Fibroblast of skin of right quadriceps (primary cell): ENCODE measurements at places on chromosomes 6 and 20.

- DNase-seq: no peak
These were observed 223.7 kb downstream of the DLL1 start for GRCh38 chr6:170067181-170067641.

- no peak for DNase-seq
These were observed 92.1 kb upstream of the NEDD9 start for GRCh38 chr6:11324453-11325015.

- no peak for DNase-seq
These were observed 34.7 kb upstream of the IGF2R start for GRCh38 chr6:159934181-159934580.

- DNase-seq: no peak
These were observed 108.7 kb downstream of the FYN start for GRCh38 chr6:111764238-111765175.

GRCh38 chr6:144083172-144083571 is 12.2 kb downstream of the SF3B5 start:
- no peak for DNase-seq

DNA sequence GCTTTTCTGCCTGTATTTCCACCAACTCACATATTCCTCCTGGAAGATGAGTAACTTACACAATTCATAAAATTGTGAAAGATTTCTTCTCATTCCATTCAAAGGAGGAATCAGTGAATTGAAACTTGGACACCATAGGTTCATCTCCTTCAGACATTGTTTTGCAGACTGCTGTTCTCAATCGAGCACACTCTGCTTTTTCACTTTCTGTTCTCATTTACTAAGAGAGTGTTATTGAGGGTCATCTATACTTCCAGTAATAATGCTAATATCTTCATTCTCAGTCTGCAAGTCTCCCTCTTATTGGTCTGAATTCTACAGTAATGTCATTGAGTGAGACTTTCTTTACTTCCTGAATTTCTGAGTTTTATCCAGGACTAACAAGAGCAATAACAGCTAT is 67.5 kb upstream of the FUT9 start:
- DNase-seq: no peak
